GM18507 (cell line): ENCODE measurements at places on chromosomes 6 and 20.
A peak's percentile ranks its signal among the peaks of the same experiment; 100 is the strongest.

DNA sequence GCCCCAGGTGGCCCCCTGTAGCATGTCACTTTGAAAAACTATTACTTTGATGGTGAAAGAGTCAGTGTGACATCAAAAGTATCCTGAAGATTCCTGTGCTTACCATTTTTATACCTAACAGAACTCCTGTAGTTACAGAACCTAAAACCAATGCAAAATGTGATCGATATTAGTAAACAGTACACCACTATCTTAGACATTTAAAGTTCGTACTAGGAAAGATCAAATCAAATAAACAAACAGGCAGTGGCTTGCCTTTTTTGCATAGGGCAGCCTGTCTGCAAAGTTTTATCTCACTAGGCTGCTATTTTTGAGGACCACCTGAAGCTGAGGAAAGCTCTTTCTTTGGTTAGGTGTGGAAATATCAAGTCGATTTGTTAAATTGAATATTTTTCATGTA lies 944.0 kb upstream of the CITED2 start:
- no peak for DNase-seq

DNA sequence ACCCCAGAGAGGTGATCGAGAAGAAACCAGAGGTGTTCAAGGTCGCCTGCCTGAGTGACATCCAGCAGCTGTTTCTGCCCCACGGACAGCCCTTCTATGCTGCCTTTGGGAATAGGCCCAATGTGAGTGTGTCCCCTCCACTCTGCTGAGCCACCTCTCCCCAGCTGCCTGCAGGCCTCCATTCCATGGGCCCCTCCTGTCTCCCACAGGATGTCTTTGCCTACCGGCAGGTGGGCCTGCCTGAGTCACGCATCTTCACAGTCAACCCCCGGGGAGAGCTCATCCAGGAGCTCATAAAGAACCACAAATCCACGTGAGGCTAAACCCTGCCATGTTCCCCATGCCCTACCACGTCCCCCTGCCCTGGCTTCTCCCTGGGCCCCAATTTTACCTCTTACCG lies 8.4 kb downstream of the EMILIN3 start:
- DNase-seq, result no peak

DNA sequence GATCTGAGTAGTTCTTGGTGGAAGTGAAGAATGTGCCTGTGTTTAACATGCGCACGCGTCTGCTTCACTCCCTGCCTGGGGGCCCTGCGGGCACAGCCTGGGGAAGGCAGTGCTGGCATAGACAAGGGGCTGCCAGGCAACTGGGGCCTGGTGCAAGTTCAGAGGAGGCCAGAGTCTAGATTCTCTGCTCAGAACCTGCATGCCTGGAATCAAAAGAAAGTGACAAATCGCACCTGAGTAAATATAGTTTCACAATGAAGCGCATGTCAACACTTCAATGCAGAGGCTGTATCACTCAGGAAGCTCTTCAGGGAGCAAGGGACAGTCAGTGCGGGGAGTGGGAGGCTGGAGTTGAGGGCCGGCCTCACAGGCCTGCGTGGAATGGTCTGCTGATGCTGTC lies 24.2 kb upstream of the PPP1R14C start:
- no peak for DNase-seq

GRCh38 chr6:170037541-170038250 lies 253.2 kb downstream of the DLL1 start:
- no peak for DNase-seq

DNA sequence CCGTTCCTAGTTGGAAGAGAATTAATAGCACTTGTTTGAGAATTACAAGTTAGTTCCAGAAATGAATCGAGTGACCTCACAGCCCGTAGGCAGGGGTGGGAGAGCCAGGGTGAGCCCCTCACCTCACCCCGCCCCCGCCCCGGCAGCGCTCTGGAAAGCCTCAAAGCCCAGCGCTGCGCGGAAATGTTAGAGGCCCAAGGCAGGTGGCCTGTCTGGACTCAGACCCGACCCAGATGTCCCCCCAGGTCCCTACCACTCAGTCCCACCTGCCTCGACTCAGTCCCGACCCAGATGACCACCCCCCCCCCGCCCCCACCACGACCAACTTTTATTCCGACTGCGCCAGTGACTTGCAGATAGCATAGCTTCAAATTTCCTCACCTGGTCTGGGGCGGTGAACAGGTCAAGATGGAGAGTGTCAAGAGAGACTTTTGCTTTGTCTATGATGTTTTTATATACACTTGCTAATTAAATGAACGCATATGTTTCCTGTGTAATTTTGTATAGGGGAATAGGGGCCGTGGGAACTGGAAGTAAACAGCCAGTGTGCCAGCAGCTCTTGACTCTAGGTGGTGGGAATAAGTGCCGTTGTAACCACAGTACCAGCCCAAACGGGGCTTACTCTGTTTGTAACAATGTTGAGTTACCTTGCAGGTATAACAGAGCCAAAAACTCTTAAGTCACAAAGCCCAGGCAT lies 1.2 kb upstream of the PXDC1 start:
- no peak for DNase-seq

- DNase-seq, result no peak
These were observed 33.2 kb downstream of the SOX4 start for GRCh38 chr6:21626756-21627155.

DNA sequence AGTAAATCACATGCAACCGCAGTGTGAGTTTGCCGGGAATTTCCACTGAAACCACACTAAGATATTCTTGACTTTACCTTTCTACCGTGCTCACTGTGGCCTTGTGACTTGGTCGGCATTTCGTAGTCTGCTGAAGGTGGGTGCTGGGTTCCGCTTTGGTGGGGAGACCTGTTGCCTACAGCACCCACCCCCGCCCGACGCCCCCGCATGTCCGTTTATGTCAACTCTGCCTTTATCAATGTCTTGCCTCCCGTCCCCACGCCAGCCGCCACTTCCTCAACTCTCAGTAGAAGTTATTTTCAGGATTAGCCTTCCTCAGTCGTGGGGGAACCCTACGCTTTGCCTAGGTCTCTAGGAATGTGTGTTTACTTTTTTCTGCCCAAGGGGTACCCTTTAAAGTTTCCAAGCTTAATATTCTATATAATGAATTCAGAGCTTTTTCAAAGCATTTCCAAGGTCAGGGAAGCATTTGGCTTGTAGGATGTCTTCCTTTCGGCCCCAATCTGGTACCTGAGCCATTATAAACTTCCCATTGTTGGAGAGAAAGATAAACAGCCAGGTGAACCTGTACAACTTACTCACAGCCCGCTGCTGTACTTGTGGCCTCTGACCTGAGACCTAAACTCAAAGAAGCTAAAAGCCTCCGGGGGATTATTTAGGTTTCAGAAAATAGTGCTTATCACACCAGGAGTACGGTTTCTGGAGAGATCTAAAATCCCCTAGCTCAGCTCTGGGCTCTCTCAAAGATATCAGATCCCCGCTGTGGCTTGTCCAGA lies 54.2 kb downstream of the TBC1D7 start:
- DNase-seq, result no peak

- no peak for DNase-seq
These were observed 100.6 kb upstream of the EMILIN3 start for GRCh38 chr20:41467220-41467619.

GRCh38 chr6:157230910-157231309 lies 92.4 kb downstream of the TMEM242 start:
- no peak for DNase-seq

- DNase-seq, result no peak
These were observed 145.3 kb upstream of the SPACA1 start for GRCh38 chr6:87902383-87902782.

DNA sequence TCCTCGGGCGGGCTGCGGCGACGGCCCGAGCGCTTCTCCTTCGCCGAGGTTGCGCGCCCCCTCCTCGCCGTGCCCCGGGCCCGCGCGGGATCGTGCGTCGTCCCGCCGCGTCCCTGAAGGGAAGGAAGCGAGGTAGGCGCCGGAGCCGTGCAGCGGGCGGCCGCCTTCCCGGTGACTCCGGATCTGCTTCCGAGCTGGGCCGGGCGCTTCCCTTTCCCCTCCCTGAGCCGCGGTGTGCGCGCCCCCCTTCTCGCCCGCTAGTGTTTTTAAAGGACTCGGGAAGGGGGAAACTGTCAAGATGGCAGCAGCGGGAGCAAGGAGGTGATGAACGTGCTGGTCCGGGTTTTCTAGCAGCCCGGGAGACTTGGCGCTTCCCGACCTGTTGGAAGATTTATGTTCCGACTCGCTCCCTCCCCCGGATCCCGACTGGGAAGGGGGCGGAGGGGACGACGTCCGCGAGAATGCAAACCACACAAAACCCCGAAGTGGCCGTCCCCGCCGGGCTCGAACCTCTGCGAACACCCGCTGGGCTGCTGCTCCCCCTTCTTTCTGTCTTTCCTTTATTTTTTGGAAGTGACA lies 744 bp upstream of the FOXO3 start:
- DNase-seq, result no peak

GRCh38 chr20:32976746-32977145 lies 27.5 kb downstream of the SUN5 start:
- no peak for DNase-seq

DNA sequence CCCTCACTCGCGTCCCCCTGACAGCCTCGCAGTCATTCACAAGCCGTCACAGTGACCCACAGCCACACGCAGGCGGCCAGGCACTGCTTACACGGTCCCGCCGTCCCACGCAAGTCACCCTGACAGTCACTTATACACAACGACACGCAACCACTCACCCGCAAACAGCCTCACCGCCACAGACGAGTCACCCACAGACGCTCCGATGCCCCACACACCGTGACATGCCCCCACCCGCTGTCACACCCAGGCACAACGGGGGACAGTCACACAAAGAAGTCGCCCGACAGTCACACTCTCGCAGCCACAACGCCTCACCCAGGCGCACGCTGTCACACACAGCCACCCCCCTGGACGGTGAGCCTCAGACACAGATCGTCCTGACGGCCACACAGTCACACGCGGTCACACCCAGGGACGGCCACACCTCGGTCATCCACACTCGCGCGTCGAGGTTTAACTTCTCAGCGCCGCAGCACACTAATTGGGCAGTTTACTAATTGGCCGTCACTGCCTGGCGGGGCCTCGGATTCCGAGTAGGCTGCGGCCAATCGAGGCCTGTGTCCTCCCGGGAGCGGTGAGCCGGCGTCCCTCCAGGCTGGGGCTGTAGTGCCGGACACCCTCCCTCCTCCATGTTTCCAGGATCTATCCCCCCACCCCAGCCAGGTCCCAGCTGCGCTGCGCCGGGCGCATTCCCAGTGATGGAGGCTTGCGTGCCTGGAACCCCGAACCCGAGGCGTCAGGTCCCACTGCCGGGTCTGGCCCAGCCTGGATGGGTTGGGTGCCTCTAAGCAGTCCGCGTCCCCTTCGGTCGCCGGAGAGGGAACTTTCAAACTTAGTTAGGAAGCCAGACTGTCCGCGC lies 790 bp downstream of the TOX2 start:
- no peak for DNase-seq

DNA sequence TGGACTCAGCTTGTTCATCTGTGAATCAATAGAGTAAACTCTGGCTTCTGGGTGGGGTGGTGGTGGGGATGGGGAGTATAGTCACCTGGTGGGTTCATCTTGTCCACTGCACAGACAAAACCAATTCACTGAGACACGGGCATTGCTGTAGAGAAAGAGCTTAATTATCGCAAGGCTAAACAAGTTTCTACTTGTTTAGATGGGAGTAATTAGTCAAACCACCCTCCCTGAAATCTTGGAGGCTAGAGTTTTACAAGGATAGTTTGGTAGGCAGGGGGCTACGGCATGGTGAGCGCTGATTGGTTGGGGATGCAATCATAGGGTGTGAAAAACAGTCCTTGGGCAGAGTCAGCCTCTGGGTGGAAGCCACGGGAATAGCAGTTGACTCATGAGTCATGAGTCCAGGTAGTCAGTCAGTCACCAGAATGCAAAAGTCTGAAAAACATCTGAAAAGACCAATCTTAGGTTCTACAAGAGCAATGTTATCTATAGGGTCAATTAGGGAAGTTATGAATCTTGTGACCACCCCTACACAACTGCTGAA lies 77.8 kb downstream of the STMND1 start:
- DNase-seq, result no peak

- no peak for DNase-seq
These were observed 130.7 kb upstream of the KCNK16 start for GRCh38 chr6:39453241-39453640.

GRCh38 chr6:167470101-167470835 lies 145.4 kb downstream of the TTLL2 start:
- DNase-seq, result no peak

DNA sequence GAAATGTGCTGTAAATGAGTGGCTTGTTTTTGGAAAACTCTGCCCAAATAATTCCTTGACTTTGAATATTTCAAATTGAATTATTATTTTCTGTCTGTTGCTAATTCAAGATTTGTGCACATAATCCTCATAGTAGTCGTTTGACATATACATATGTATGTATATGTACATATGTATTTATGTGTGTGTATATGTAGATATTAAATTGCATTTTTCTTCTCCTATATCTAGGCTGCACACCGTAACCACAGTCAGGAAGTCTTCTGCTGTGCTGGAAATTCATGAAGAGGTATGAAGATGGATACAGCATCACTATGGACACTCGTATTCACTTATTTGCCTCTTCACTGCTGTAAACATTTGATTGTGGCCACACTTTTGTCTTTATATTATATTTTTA lies 29.6 kb downstream of the OPN5 start:
- no peak for DNase-seq

GRCh38 chr6:82957171-82957867 lies 108.3 kb downstream of the UBE3D start:
- DNase-seq, result no peak

GRCh38 chr6:143060354-143060805 lies 309 bp upstream of the AIG1 start:
- peak; percentile 55 for DNase-seq

- DNase-seq, result no peak
These were observed 25.5 kb upstream of the NOL4L start for GRCh38 chr20:32610472-32611218.

- DNase-seq, result no peak
These were observed 3.9 kb upstream of the ARHGAP18 start for GRCh38 chr6:129713806-129714333.

DNA sequence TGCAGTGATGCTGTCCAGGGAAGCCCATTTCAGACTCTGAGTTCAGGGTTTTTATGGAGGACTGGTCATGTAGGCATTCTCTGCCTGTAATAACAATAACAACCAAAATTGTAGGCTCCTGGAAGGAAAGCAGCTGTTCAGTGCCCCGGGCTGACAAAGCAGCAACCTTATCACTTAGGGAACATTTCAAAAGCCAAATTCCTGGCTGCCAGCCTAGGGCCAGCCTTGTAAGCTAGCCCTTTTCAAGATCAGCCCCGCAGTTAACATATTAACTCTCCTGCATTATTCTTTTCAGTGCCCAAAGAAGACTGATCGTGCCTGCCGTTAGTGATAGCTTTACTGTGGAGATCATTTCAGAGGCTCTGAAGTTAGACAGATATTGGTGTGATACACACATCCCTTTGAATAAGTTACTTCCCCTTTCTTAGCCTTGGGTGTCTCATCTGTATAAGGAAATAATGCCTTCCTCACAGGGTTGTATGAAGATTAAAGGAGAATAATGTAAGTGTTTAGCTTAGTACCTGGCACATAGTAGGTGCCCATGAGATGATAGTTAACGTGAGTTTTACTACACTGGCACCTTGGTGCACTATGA lies 44.1 kb downstream of the CTNNBL1 start:
- DNase-seq, result no peak
